ENCODE measurements at places on chromosomes 13 and 19.

DNA sequence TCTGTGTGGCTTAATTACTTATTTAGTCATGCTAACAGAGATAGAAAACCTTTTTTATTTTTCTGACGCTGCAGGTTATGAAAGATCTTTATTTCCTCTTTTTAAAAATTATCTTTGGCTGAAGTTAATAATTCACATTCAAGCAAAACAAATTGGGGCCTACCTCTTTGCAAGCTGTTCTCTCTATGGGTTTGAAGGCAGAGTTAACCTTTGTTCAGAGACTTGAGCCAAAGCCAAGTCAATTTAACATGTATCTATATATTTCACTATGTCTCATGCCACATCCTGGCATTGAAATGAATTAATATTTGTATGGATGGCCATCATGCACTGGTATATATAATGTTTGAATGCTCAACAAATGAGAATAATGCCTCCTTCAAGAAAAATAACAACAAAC is 677.3 kb upstream of the GPC6 start:
- DNase-seq: no peak

DNA sequence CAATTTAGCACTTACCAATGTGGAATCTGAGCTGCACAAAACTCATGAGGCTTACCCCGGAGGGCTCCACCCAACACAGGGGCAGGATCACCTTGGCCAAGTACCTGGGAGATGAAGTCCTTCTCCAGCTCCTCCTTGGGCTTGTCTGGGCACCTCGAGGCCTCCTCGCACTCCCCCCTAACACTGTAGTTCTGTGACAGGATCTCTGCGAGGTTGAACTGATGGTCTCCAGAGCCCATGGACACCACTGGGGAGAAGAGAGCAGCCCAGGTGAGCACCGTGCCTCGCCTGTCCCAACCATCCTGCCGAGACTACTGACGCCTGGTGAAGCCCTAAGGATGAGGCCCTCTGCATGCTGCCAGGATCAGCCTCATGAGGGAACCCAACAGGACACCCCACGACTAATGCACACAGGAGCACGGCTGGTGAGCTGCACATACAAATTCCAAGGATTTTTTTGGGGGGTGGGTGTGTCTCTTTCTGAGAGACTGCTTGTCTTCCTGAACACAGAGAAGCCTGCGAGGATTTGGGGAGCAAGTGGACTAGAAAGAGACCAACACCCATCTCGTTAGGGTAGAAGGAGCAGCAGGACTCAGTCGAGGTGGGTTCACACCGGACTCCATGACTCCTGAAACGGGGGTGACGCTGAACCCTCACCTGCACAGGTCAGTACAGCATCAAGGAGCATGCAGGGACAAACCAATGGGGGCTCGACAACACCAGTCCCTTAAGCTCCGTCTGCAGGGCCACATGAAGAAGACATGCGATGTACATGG is 10.1 kb downstream of the MIER2 start:
- DNase-seq: no peak

DNA sequence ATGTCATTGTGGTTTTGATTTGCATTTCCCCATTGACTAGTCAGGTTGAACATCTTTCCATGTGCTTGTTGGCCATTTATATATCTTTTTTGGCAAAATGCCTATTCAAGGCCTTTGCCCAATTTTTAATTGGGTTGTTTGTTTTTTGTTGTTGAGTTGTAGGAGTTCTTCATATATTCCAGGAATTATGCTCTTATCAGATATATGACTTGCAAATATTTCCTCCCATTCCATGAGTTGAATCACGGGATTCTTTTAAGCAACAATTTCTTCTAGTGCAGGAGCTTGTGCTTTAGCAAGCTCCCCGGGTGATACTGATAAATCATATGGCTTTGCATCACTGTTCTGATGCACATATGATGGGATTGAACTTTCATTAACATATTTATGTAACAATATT is 47.0 kb upstream of the FLT1 start:
- DNase-seq: no peak

DNA sequence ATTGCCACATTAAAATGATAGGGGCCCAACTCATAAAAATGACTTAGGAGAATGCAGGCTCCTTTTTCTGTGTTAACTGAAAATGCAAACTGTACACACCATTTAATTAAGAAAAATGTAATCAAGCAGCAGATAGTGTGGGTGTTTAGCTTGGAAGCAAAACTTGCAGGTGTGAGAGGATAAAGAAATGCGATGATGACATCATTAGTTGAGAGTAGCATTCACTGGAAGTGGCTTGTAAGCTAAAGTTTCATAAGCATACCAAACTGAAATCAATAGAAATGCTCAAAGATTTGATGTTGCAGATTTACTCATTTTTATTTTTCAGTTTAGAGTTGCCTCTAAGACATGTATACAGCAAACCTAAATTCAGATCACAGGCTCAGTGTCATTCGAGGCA is 86.6 kb downstream of the PRR20E start:
- no peak for DNase-seq

DNA sequence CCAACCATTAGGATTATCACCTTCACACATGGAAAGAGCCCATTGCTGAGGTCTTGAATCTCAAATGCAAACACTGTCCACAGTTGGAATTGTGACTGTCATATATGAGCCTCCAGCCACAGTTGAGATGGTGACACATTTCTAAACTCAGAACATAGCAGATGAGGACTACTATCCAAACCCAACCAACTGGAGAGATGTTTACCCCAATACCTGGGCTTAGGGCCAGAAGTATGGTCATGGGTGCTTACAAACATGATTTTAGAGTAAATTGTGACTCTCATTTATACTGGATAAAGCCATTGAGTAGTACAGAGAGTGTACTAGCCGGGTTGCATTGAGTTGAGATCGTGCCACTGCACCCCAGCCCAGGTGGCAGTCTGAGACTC is 14.0 kb upstream of the ZNF681 start:
- no peak for DNase-seq

GRCh38 chr13:97067017-97067895 is 73.0 kb upstream of the OXGR1 start:
- DNase-seq: no peak

DNA sequence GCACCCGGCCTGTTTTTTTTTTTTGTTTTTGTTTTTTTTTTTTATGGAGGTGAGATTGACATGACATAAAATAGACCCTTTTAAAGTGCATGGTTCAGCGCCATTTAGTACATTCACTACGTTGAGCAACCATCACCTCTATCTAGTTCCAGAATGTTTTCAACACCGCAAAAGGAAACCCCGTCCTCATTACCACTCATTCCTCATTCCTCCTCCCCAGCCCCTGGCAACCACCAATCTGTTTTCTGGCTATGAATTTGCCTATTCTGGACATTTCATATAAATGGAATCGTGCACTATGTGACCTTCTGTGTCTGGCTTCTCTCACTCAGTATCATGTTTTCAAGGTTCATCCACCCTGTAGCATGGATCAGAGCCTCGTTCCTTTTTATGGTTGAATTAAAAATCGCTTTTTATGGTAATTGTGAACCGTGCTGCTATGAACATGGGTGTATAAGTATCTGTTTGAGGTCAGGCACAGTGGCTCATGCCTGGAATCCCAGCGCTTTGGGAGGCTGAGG is 9.9 kb upstream of the ADGRE5 start:
- DNase-seq: no peak

GRCh38 chr19:13860679-13861391 is 16.1 kb upstream of the NANOS3 start:
- no peak for DNase-seq
